ENCODE measurements at places on chromosomes 11 and 22.

GRCh38 chr22:43171607-43172006, 15.3 kb downstream of the TTLL12 start:
- no peak for DNase-seq

- no peak for DNase-seq
Measured at GRCh38 chr11:14065681-14066080, 103.2 kb downstream of the SPON1 start.

DNA sequence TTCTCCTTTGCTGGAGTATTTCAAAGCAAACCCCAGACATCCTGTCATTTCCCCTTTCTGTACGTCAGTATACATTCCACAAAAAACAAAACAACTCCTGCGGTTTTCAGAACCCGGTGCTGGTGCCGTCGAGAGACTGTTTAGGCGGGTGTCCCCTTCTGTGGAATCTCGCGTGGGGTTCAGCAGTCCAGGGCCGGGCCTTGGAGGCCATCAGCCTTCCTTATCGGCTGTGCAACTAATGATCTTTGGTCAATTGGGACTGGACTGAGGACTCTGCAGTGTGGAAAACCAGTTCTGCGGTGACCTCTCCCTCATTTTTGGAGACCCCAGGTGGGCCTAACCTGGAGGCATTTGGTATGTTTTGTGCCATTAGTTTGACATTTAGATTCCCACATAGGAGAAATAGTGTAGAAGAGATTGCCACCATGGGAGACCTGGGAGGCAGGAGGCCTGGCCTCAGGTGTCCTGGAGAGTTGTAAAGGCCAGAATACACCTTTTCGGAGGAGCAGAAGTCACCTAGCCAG, 84.4 kb downstream of the TBC1D22A start:
- DNase-seq, result no peak

DNA sequence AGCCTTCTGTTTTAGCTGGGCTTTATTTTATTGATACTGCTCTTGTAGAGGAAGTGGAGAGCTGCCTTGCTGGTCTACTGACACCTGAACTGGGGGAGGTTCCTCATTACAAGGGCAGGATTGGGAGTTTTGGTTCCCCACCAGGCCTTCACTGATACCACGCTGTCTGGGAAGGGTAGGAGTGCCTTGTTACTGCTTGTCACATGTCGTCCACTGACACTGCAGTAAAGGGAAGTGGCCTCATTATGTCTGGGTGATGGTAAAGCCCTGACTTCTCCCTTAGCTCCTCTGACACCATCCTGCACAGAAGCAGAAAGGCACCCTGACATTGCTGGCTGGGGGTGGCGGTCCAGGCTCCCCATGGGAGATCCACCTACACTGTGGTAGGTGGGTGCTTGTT, 38.7 kb upstream of the ELF5 start:
- DNase-seq, result no peak

GRCh38 chr22:37427711-37428635, 694 bp upstream of the ELFN2 start:
- DNase-seq, result no peak

GRCh38 chr11:65280646-65281045, 18.9 kb downstream of the POLA2 start:
- no peak for DNase-seq

DNA sequence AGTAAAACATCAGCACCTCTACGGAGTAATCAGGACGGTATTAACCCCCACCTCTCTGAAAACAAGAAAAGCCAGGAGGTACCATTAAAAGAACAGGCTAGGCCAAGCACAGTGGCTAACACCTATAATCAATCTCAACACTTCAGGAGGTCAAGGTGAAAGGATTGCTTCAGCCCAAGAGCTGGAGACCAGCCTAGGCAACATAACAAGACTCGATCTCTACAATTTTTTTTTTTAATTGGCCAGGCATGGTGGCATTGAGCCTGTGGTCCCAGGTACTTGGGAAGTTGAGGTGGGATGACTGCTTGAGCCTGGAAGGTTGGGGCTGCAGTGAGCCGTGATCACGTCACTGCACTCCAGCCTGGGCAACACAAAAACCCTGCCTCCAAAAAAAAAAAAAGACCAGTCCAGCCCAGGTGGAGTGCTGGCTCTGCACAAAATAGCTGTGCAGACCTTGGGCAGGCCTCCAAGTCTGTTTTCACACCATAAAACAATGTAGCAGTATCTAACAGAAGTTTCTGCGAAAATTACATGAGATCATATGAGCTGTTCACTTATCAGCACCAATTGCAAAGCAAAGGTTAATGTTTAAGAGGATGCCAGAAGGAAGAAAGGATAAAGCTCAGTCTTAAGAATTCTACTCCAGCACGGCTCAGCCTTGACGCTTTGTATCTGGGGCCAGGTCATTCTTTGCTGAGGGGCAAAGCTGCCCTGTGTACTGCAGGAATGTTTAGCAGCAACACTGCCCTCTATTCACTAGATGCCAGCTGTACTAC, 14.8 kb downstream of the CHKA start:
- DNase-seq, result no peak

- DNase-seq, result no peak
Measured at GRCh38 chr11:29809121-29809520, 207.7 kb downstream of the KCNA4 start.

GRCh38 chr22:41429232-41429950, 17.2 kb downstream of the TOB2 start:
- DNase-seq, result no peak

GRCh38 chr11:15095736-15096228, 18.9 kb upstream of the INSC start:
- DNase-seq, result no peak

DNA sequence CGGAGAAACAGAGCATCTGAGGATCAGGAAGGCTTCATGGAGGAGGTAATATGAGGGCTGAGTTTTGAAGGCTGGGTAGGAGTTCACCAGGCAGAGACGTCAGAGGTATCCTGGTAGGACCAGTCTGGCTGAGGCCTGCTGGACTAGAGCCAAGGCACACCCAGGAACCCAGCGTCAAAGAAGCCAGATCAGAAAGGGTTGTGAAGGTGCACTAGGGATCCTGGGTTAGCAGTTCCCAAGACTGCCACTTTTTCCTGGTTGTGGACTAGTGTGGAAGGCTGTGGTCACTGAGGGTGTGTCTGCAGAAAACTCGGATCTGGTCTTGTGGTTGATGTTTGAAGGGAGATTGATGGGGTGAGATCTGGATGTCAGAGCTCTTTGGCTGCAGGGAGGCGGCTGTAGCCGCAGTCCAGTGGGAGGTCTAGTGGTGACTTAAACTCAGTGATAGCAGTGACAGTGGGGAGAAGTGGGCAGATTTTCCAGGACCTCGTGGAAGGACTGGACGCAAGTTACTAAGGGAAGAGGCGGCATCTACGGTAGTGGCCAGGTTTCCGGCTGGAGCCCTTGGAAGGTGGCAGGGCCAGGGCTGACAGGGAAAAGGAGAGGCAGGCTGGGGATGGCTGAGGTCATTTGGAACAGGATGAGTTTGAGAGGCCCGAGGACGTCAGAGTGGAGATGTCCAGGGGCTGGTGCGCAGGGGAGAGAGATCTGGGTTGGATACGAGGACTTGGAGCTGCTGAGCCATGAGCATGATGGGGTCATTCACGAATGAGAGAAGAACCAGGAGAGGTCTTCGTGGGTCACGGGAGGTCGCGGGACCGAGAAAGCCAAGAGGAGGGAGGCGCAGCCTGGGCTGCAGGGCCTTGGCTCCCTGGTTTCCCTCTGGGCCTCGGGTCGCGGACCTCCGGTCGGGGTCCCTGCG, 10.9 kb downstream of the RELA start:
- DNase-seq, result no peak

DNA sequence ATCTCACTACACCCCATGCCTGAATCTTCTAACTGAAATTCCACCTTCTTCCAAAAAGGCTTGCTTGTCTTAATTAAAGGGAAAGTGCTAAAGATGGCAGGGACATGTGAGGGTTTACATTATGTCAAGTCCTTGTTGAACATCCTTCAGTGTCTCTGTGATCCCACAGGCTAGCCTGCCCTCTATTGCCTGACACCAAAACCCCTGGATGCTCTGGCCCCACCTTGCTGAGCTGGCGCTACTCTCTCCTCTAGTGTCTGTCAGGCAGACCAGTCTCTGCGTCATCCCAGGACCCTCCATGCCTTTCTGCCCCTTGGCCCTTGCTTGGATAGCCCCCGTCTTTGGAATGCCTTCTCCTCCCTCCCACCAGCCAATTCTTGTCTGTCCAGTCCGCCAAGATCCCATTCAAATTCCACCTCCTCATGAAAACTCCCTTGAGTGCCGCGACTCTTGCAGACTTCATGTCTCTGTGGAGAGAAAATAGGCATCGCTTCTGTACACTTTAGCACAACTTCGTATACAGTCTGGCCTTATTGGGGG, 69.3 kb downstream of the PKNOX2 start:
- no peak for DNase-seq

- DNase-seq, result no peak
Measured at GRCh38 chr11:21564833-21565682, 627.8 kb upstream of the ANO5 start.

DNA sequence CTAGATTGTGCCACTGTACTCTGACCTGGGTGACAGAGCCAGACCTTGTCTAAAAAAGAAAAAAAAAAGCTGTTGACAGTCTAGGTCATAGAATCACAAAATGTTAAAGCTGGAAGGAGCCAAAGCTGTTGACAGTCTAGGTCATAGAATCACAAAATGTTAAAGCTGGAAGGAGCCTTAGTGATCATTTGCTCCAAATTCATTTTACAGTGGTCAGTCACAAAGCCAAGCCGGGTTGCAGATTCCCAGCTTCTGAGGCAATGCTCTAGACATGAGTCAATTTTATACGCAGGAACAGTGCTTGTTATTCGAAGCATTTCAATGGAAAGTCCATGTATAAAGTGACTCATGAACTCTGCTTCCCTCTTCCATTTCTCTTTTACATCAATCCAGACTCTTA, 47.4 kb downstream of the SYT13 start:
- DNase-seq, result no peak

DNA sequence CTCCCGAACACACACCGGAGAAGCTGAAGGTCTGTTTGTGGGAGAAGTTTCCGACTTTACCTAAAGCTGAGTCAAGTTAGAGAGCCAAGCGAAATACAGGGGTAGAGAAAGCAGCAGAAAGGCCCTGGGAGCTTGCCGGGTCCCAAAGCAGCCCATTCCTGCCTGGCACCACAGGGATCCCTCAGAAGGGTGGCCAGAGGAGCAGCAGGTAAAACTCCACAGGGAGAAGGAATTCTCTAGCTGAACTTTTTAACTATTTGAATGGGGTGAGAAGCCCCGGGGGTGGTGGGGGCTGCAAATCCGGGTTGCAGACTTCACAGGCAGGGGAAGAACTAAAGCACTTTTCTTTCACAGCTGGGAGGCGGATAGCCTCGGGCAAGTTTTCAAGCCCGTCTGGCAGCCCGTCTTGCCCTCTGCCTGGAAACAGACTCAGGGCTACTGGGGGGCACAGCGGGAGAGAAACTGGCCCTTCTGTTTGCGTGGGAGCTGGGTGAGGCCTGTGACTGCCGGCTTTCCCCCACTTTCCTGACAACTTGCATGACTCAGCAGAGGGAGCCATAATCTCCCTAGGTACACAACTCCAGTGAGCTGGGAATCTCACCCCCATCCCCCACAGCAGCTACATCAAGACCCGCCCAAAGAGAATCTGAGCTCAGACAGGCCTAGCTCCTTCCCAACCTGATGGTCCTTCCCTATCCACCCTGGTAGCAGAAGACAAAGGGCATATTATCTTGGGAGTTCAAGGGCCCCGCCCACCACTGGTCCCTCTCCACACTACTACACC, 311.0 kb downstream of the SBF2 start:
- no peak for DNase-seq

DNA sequence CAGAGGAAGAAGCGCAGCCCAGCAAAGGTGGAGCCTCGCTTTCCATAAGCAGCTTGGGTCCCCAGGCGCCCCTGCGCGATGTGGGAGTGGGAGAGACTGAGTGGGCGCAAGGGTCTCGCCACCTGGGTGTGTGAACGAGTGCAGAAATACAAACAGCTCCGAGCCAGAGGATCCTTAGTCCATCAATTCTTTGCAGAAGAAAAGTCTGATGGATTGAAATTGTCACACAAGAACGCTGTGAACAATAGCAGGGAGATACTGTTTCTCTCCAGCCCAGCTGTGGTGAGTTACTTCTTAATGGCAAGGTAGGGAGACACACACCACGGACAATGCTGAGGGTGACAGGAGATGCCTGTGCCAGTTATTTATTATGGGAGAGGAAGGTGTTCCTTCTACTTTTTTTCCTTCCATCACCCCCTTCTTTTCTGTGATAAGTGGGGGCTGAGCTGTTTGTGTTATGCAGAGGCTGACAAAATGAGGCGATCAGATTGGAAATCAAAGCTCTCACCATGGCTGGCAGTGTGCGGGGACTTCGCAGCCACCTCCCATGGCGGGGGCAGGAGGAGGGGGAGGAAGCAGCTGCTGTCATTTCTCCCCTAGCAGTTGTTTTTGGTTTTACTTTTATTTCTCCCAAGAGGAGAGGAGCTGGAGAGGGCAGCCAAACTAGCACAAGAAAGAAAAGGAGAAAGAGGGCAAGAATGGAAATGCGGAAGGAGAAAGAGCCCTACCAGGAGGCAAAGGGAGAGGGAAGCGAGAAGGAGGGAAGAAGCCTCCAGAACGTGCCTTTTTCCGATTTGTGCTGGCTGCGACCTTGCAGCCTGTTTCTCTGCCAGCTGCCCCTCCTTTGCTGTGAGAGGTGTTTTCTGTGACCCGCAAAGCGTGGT, 755.8 kb downstream of the NTM start:
- peak; percentile 15 for DNase-seq

DNA sequence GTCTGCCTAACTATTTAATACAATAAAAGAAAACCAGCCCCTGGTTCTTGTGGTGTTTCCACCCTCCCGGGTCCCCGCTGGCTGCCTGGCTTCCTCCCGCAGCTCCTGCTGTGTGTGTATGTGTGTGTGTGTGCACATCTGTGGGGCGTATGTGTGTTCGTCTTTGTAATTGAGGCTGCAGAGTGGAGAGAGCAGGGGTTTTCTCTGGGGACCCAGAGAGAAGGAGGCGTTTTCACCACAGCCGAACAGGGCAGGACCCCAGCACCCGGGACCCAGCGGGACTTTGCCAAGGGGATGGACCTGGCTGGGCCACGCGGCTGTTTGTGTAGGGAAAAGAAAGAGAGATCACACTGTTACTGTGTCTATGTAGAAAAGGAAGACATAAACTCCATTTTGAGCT, 42.7 kb downstream of the IGLL1 start:
- no peak for DNase-seq

DNA sequence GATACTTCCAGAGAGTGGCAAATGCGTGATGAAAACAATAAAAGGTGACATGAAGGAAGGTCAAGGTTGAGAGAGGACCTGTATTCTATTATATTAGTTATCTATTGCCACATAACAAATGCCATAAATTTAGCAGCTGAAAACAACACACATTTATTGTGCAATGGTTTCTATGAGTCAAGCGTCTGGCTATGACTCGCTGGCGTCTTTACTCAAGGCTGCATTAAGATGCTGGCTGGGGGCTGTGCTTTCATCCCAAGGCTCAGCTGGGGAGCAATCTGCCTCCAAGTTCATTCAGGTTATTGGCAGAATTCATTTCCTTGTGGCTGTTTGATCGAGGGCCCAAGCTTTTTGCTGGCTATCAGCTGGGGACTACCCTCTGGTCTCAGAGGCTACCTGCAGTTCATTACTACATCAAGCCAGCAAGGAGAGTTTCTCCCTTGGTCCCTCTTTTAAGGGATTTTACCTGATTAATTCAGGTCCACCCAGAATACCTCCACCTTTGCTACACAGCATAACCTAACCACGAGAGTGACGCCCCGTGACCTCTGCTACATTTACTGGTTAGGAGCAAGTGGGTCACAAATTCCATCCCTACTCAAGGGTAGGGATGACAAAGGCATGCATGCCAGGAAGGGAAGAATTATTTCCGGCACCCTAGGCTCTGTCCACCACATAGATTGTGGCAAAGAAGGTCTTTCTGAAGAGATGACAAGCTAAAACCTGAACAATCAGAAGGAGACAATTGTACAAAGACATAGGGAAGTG, 549.1 kb downstream of the MN1 start:
- DNase-seq, result no peak
